ENCODE measurements at places on chromosomes 3 and 15.

DNA sequence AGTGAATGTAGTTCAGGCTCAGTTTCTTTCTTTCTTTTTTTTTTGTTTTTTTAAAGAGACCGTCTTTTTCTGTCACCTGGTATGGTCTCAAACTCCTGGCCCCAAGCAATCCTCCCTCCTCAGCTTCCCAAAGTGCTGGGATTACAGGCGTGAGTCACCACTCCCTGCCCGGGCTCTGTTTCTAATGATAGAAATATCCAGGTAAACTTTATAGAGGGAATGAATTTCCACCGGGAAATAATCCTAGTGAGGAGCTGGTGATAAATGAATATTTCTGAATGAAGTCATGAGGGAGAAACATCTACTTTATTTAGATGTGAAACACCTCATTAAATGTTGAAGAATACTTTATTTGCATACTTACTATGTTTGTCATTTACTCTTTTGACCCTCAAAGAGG is 7.2 kb downstream of the RNF13 start:
- no peak for DNase-seq

DNA sequence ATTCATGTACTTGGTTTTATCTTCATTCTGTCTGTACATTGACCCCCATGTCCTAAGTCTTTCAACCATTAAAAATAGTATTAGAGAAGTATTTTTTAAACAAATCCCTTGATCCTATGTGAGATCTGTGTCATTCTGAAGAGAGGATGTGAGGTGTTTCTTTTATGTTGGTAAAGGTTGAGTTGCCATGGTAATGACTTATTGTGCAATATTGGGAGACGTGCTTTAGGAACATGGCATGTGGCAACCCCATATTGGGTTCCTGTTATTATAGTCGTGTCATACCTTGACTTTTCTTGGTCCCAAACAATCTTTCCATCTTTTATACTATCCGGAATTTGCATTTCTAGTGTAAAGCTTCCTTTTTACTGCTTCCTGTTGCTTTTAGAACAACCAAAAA is 203.1 kb downstream of the KCNAB1 start:
- no peak for DNase-seq

GRCh38 chr3:83877910-83878309 is 1080.9 kb upstream of the CADM2 start:
- DNase-seq, result no peak

DNA sequence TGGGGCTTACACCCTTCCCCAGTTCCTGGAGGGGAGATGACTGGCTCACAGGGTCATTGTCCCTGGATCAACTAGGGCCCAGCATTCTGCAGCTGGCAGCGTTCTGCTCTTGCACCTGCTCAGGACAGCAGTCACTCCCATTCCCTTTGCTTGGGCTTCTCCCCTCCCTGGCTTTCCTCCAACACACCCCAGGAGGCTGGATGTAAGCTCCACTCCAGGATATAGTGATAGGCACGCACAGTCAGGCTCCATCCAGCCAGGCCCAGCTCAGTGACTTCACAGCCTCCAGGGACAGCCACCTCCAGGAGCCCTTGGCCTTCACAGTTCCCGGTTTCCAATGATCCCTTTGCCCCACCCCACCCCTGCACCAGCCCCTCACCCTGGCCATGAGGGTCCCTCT is 1.9 kb downstream of the SPTBN5 start:
- no peak for DNase-seq

DNA sequence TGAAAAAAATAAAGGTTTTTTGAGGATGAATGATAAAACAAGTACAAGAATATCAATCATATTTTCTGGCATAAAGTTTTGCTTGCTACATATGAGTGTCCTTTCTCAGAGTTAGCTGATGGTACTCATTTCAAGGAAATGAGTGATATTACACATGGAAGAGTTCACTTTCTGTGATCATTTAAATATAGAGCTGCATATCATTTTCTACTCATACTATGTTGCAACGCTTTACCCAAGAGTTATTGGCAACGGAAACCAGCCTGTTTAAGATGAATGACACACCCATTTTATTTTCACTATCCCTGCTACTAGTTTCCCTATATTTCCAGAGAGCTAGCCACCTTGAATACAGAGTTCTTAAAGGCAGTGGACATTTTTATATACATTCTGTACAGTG is 35.4 kb upstream of the RBMS3 start:
- DNase-seq, result no peak

DNA sequence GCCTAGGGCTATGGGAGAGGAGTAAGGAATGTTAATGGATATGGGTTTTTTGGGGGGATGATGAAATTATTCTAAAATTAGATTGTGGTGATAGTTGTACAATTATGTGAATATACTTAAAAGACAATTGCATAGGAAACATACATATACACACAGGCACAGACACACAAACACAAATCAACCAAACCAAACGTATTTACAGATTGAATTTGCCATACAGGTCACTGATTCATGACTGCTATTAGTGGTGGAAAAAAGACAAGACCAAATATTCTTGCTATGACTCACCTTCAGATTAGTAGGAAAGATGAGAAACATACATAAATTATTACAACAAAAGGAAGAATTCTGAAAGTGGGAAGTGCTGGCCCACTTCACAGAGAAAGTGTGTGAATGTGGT is 85.3 kb downstream of the C3orf38 start:
- no peak for DNase-seq

Measured in stimulated activated CD8-positive, alpha-beta memory T cell treated with anti-CD3 and anti-CD28 coated beads, Interleukin-15, amount 100 ng/mL, for 4 hours (primary cell).